ENCODE measurements at places on chromosomes 7 and 10.
A peak's percentile ranks its signal among the peaks of the same experiment; 100 is the strongest.

- DNase-seq, result no peak
These were observed 101.9 kb upstream of the PIP4K2A start for GRCh38 chr10:22816298-22816653.

DNA sequence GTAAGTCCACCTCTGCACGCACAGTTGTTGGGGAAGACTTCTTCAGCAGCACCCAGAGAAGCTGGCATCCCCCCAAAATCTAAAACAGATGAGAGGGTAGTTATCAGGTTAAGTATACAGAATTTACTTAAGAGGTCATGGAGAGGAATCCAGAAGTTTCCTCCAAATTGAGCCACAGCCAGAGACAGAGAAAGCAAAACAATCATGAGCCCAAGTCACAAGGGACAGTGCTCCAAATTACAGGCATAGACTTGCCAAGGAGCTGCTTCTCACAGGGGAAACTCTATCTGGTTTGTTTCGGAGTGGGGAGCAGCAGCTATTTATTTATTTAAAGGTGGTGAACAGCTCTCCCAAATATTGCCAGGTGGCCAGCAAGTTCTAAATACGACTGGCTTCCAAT lies 308.4 kb downstream of the SKIDA1 start:
- DNase-seq, result no peak

- peak; percentile 72 for DNase-seq
These were observed 55.5 kb downstream of the SYPL1 start for GRCh38 chr7:106056513-106057203.

- DNase-seq, result no peak
These were observed 175.3 kb upstream of the TMEM229A start for GRCh38 chr7:124208173-124208572.

GRCh38 chr10:122464250-122464510 lies 2.8 kb downstream of the HTRA1 start:
- DNase-seq, result no peak

- DNase-seq, result no peak
These were observed 63.4 kb downstream of the SRPK2 start for GRCh38 chr7:105325216-105325904.

DNA sequence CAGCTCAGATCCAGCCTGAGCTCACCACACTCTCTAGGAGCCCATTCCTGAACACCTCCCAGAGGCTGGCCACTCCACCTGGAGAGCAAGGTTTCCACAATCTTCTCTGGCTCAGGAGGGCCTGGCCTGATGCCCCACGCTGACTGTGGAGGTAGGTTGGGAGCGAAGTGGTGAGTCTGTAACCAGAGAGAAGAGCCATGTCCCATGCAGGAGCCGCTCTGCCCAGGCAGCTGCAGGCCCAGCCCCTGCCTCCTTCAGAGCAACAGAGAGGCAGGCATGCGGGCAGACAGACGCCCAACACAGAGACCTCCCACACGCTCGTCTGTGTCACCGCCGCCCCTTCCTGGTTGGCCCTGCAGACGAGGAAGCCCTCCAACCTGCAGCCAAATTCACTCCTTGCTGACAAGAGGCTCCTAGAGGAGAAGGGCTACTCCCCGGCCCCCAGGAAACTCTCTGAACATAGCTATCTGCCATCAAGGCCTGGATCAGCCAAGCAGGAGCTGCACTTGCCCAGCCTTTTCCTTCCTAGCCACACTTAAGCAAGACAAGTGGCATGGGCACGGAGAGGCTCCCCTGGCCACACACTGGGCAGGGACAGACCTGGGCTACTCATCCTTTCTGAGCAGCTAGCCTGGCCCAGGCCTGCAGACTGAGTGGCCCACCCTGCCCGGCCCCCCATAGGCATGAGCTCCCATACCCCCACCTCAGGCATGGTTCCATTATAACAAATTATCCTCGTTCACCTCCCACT lies 101.9 kb downstream of the GRID1 start:
- DNase-seq, result no peak

DNA sequence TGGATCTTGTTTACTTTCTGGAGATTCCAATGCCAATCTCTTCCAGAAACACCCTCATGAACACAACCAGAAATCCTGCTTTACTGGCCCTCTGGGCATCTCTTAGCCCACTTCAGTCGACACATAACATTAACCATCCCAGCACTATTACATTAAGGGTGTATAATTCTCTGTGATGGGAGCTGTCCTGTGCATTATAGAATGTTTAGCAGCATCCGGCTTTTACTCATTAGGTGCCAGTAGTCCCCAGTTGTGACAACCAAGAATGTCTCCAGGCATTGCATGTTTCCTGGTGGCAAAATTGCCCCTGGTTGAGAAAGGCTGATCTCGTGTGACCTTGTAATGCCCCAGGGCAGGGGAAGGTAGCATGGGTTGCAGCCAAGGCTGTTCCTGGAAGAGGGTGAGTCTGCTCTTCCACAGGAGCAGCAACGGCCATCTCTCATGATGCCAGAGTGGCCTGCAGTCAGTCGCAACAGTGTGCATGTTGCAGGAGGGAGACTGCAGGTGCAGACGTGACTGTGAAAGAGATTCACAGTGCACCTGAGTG lies 2.6 kb upstream of the DDC start:
- no peak for DNase-seq

- no peak for DNase-seq
These were observed 874 bp upstream of the BAMBI start for GRCh38 chr10:28676326-28676967.

DNA sequence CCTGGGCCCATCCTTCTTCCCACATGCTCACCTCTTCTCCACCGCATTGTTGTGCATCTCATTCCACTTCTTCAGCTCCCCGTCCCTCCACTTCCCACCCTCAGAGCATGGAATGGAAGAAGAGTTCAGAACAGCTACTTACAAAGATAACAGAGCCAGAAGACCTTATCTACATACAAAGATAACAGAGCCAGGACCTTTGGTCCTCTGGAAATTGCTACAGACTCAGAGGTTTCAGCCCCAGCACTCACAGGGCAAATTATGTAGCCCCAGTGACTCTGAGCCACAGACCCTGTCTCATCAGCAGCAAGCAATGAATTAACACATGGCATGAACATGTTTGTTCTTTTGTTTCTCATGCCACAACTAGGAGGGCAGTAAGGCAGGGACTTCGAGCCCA lies 28.7 kb upstream of the SLC29A3 start:
- DNase-seq, result no peak

GRCh38 chr7:80053124-80053523 lies 81.5 kb upstream of the GNAI1 start:
- DNase-seq, result no peak

- DNase-seq, result no peak
These were observed 6.9 kb downstream of the ITPRIP start for GRCh38 chr10:104331208-104331838.

DNA sequence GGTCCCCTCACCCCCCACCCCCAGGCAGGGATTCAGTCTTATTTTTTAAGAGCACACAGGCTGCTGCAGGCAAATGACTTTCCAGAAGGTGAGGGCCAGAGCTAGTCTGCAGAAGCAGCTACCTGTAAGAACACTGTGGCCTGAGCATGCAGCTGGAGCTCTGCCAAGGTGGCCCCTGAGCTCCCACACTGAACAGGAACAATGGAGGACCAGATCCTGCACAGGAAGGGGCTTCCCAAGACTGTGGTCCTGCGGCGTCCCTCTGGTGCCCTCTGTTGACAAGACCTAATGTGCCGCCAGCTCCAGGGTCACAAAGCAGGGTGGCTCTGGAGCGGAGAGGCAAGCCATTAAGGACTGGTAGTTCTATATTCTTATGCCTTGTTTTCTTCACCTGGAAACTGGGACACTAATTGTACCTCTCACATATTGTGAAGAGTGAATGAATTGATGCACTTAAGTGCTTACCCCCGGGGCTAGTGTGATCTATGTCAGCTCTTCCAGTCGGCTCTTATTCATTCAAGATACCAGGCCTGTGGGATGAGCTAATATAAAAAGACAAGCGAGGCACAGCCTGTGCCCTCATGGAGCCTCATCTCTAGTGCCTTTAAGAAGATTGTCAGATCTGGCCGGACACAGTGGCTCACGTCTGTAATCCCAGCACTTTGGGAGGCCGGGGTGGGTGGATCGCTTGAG lies 8.0 kb upstream of the BEND7 start:
- no peak for DNase-seq

DNA sequence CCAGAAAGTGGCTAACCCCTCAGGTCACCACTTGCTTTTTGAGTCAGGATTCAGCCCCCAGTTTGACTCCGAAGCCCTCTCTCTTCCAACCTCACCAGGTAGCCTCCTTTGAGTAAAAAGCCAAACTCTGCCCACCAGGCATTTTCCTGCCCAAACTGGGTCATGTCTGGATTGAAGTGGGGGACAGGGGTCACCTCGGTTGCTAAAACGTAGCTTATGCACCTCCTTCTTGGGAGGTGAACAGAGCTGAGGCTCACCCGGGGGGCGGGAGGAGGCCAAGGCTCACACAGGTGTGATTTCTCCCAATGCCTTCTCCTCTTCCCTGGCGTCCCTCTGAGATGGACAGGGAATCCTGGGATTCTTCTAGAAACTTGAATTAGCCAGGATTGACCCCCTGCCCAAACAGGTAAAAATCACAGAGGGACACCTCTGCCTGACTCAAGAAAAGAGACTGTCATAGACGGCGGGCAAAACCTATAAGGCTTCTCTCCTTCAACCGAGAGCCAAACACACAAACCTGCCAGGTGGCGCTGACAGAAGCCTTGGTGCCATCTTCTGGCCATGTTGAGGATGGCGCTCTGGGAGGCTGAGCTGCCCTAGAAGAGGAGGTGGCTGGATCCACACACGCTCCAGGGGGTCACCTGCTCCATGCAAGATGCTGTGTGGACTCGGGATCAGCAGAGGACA lies 51.6 kb downstream of the PRLHR start:
- peak; percentile 26 for DNase-seq

GRCh38 chr10:50545846-50546245 lies 77.9 kb downstream of the SGMS1 start:
- no peak for DNase-seq

DNA sequence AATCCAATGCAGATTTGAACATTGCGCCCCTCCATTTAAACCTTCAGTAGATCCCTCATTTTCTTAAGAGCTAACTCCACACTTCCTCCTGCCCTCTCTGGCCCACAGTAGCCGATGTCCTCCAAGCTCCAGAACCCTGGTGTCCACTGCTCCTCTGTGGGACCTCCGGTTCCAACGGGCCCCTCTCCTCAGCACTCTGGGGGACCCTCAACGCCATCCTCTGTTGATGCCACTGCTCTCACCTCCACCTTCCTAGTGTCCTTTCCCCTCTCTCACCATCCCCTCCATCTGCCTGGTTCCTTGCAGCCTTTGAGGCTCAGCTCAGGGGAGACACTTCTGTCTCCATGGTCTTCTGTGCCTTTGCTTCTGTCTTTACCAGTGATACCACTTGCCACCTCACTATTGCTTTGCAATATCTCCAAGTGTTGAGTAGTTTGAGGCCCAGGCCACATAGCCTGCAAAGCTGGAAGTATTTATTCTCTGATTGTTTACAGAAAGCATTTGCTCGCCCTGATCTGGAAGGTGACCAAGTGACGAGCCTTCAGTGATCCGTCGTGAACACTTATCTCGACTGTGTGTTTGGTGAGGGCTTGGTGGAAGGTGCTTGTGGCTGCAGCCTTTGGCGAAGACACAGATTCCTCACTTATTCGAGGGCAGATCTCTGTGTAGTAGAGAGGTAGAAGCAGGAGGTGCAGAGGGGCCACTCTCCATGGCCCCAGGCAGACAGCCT lies 104.8 kb upstream of the SHH start:
- DNase-seq, result no peak

- DNase-seq, result peak; percentile 88
These were observed 68.6 kb downstream of the LHPP start for GRCh38 chr10:124530215-124530665.

DNA sequence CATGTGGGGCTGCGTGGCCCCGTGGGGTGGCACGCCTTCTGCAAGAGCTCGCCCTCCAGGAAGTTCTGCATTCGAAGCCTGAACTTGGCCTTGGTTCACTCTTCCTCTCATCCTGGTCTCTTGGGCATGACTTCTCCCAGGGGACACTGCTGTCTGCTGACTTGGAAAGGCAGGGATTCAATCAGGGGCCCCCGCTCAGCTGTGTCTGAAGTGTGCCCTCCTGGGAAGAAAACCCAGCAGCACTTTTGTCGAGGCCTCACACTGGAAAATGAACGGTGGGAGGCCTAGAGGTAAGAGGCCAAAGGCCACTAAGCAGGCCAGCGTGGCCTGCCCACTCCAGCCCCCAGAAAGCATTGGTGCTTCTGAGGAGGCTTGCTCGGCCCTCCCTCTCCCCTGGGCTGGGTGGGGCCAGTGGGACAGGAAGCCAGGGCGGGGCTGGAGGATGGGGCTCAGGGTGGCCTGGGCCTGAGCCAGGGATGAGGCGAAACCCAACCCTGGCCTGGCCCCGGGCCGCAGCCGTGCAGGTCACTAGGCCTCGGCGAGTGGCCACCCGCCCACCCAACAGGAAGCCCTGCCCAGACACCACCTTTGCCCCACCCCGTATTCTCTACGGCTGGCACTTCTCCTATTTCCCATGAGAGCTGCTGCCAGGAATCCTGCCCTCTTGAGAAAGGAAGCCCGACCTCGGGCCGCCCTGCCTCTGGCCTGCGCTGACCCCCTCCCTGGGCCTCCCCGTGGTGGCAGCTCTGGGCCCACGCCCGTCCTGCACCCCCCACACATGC lies 81.1 kb downstream of the ZMIZ1 start:
- DNase-seq, result peak; percentile 30

GRCh38 chr7:154744861-154745258 lies 258.1 kb downstream of the PAXIP1 start:
- DNase-seq, result no peak

GRCh38 chr7:77570330-77571011 lies 33.4 kb downstream of the PTPN12 start:
- no peak for DNase-seq

GRCh38 chr10:62093863-62094291 lies 174.8 kb downstream of the RTKN2 start:
- no peak for DNase-seq

DNA sequence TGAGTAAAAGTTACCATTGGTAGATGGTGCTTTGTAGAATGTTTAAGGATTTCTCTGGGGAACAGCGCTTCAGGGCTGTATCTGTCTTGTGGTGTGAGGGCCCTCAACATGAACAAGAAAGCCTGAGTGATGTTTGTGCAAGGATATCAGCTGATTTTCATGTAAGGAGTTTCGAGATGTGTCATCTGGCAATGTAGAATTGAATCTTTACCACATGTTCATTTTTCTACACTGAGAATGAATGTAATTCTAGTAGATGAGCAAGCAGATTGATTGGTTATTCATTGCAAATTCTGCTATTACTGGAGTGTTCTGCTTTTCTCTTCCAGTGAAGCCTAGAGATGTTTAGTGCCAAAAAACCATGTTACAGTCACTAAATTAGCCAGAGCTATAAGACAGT lies 87.7 kb downstream of the ST7 start:
- no peak for DNase-seq

DNA sequence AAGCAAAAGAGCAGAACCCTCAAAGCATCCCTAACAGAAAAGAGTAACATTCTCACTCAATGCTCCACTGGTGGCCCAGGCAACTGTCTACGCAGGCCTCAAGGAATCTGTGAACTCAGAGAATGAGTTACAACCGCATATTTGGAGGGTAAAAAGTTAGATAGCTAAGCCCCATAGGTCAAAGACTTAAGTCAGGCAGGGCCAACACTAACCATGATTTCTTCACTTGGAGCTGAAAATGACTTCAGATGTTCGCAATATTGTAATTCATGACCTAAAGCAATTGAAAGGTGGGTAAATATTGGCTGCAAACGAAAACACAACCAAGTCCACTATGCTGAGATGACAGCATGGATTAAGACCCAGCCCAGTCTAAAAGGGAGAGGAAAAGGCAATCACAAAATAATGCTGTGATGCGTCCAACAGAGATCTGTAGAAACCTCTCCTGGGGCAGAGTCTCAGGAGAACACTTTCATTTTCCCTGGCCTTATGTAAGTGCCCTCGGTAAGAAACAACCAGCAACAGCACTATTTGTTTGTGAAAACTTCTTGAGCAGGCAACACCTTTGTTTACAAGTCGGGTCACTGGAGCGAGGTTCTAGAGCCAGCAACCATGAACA lies 176.5 kb downstream of the TNS3 start:
- no peak for DNase-seq

Data from CD4-positive, alpha-beta T cell treated with Interleukin-2 at 100 ng/mL for 4 hours (primary cell).